ENCODE measurements at places on chromosomes 5 and 9. TPM values are rescaled to one million over a fixed set of nuclear protein-coding genes. Genes with fewer than 3 reads are reported as not detected.

PCDHGA3 gene
- total RNA-seq: 0.22 TPM

DAB2IP gene
- total RNA-seq: 14.4 TPM

CAMK2A gene
- 1.8 TPM for total RNA-seq

MYMK gene
- not detected for total RNA-seq

ANKRD31 gene
- total RNA-seq: 0.11 TPM

GABRA1 gene
- not detected for total RNA-seq

TMOD1 gene
- 0.87 TPM for total RNA-seq

RXFP3 gene
- total RNA-seq: not detected

SURF6 gene
- total RNA-seq: 13.5 TPM

DMGDH gene
- total RNA-seq: 3.6 TPM

GPX3 gene
- 1.7 TPM for total RNA-seq
